CD4-positive, alpha-beta T cell treated with Interleukin-10 for 1 hour (primary cell): ENCODE measurements at places on chromosomes 6 and 20.

DNA sequence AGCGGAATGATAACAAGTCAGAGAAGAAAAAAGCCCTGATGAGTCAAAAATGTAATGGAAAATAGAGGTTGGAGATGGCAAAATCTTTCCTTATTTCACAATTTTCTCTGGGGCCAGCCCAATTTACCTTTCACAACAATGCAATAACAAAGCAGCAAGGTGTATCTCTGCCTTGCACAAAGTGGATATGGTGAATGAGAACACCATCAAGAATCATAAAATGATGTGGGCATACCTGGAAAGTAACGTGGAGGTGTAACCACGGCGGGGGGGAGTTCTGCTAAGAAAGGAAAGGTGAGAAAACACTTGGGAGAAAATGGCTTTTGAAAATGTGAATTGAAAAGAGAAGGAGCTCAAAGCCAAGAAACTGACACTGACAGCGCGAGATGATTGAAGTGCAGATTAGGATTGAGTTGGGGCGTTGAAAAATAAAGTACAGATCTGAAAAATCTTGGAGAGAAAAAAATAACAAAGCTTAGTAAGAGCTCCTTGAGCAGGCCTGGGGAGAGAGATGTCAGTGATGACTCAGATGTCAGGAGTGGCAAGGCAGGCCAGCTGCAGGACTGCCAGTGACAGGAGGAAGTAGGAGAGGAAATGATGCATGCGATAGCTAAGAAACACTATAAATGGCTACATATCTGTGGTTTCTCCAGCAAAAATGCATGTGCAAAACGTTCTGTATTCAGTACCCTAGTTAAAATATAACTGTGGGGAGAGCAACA is 26.2 kb downstream of the ARHGAP18 start:
- peak; percentile 73 for DNase-seq

DNA sequence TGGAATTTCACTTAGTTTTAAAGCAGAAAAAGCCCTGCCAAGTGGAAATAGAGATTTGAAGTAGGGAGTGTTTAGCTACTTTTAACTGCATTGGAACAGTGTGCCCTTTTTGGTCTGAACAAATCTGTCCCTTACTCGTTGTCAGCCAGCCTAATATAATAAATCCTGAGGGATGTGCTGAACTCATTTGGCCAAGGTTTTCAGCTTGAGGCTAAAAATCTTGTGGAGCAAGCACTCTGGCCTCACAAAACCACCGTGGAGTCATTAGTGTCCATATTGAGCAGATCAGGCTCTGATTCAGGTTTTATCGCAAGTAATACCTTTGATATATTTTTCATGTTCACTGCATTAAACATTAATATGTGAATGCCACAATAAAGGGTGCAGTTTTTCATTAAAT is 383.5 kb downstream of the FRK start:
- no peak for DNase-seq

DNA sequence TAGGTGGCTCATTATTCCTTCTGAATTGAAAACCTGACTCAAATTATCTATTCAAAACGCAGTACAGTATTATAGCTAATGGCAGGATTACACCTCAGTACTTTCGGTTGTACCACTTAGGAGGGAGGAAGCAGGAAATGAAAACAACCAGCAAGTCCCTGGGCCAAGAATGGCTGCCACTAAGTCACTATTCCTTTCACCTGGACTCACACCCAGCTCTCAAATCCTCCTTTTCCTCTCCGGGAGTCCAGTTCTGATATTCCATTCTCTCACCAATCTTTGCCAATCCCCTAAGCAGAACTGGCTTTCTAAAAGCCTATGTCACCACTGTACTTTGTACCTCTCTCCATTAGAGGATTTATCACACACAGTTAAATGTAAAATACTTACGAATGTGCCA is 20.6 kb downstream of the TMEM242 start:
- no peak for DNase-seq

DNA sequence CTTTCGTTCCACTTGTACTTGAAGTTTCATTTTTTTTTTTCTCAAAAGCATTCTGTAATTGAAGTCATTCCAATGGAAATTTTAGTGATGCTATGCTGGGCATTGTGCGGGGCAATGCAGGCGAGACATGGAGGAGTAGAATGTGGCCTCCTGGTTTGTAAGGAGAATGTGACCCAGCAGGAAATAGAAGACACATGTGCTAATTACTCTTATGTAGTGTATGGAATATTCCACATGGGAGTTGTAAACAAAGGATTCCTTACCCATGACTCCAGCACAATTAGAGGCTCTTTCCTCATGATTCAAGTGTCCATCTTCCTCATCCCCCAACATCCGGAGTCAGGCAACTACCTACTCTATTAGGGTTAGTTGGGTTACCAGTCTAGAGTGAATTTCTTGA is 14.9 kb upstream of the RFPL4B start:
- no peak for DNase-seq

DNA sequence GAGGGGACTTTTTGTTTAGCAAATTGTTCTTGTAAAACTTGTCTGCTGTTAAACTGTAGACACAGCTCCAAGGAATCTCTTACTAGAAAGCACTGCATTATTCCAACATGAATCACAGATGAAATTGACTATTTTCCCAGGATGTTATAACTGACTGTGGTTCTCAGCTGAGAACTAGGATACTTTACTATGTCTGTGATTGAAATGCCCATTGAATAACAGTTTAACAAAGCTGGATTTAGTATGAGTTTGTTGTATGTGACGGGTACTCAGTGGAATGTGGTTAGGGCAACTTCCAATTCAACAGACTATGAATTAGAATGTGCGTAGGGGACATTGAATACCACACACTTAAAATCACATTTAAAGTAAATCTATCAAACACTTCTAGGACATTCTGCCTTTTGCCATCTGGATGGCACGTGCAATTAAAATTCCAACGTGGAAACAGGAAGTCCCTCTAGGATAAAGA is 193.4 kb upstream of the PREP start:
- no peak for DNase-seq

GRCh38 chr6:167699141-167699931 is 127.4 kb upstream of the AFDN start:
- peak; percentile 26 for DNase-seq

DNA sequence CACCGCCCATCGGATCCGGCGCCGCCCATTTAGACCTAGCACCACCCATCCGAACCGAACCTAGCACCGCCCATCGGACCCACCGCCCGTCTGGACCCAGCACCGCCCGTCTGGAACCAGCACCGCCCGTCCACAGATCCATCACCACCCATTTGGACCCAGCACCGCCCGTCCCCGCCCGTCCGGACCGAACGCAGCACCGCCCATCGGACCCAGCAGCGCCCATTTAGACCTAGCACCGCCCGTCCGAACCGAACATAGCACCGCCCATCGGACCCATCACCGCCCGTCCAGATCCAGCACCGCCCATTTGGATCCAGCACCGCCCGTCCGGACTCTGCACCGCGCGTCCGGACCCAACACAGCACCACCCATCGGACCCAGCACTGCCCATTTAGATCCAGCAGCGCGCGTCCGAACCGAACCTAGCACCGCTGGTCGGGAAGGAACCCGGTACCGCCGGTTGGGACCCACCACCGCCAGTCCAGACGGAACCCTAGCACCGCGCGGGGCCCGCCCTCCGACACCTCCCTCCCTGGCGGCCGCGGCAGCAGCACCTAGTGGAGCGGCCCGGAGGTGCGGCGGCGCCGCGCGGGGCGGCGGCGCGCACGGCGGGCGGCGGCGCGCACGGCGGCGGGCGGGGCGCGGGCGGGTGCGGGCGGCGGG is 348 bp upstream of the AFDN start:
- peak; percentile 69 for DNase-seq
